PC-9 (cell line): ENCODE measurements at places on chromosomes 5 and 9. TPM values are rescaled to one million over a fixed set of nuclear protein-coding genes. Genes with fewer than 3 reads are reported as not detected.

- no peaks in the 10 kb centered on the region for H3K27me3 ChIP-seq
- no peaks in the 10 kb centered on the region for H3K36me3 ChIP-seq
- no peaks in the 10 kb centered on the region for H3K4me1 ChIP-seq
- no peak for DNase-seq
- H3K27ac ChIP-seq, result no peak overlapping the region
Observed at GRCh38 chr5:65014769-65015168, 246.0 kb downstream of the CWC27 start.

- H3K27ac ChIP-seq, result no peak overlapping the region
- no peaks in the 10 kb centered on the region for H3K36me3 ChIP-seq
- no peaks in the 10 kb centered on the region for H3K27me3 ChIP-seq
- no peak overlapping the region for H3K4me3 ChIP-seq
- no peak for DNase-seq
Observed at GRCh38 chr5:64632251-64632650, 58.1 kb upstream of the SHISAL2B start.

GRCh38 chr9:292915-293314 lies 78.2 kb downstream of the DOCK8 start:
- DNase-seq, result no peak
- H3K4me3 ChIP-seq, result no peak overlapping the region
- H3K36me3 ChIP-seq, result no peaks in the 10 kb centered on the region
- H3K4me1 ChIP-seq, result peaks cover 7% of the 10 kb centered on the region; the same call in 1 of the 2 replicates

DNA sequence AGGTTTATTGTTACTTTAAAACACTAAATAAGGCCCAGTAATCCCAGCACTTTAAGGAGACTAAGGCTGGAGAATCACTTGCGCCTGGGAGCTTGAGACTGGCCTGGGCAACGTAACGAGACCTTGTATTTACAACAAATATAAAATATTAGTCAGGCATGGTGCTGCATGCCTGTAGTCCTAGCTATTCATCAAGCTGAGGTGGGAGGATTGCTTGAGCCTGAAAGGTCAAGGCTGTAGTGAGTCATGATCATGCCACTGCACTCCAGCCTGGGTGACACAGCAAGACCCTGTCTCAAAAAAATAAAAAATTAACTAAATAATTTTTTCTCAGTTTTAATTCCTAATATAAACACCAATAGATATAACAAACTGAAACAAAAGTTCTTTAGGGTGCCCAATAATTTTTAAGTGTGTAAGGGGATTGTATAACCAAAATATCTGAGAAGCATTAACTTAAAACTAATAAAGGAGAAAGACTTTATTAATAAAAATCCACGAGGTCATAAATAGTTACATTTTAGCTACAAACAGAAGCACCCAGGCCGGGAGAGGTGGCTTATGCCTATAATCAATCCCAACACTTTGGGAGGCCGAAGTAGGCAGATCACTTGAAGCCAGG lies 32.7 kb downstream of the FAM13B start:
- no peak overlapping the region for H3K4me3 ChIP-seq
- H3K27ac ChIP-seq, result no peak overlapping the region
- peaks cover 30% of the 10 kb centered on the region for H3K36me3 ChIP-seq
- DNase-seq, result peak; percentile 15

- H3K36me3 ChIP-seq, result no peaks in the 10 kb centered on the region
- H3K4me3 ChIP-seq, result no peak overlapping the region
- H3K4me1 ChIP-seq, result no peaks in the 10 kb centered on the region
- H3K27me3 ChIP-seq, result peaks cover 82% of the 10 kb centered on the region
- no peak overlapping the region for H3K27ac ChIP-seq
Observed at GRCh38 chr5:4941957-4942830, 197.9 kb upstream of the ADAMTS16 start.

- H3K4me1 ChIP-seq, result peaks cover 18% of the 10 kb centered on the region
- no peak for DNase-seq
- H3K27ac ChIP-seq, result no peak overlapping the region
- no peaks in the 10 kb centered on the region for H3K27me3 ChIP-seq
- no peak overlapping the region for H3K4me3 ChIP-seq
- no peaks in the 10 kb centered on the region for H3K36me3 ChIP-seq
Observed at GRCh38 chr5:133403741-133404364, 208.5 kb downstream of the FSTL4 start.

TAS2R1 gene
- not detected in 2 replicates for total RNA-seq

- H3K4me1 ChIP-seq, result no peaks in the 10 kb centered on the region
- no peaks in the 10 kb centered on the region for H3K36me3 ChIP-seq
Observed at GRCh38 chr9:98365781-98366180, 110.3 kb upstream of the TBC1D2 start.

SLC34A3 gene
- total RNA-seq, result 1.4 and 2.5 TPM in 2 replicates

F2RL1 gene
- 34.5 and 34.6 TPM in 2 replicates for total RNA-seq

- H3K27ac ChIP-seq, result no peak overlapping the region
- H3K4me3 ChIP-seq, result no peak overlapping the region
- H3K36me3 ChIP-seq, result no peaks in the 10 kb centered on the region
- H3K27me3 ChIP-seq, result no peaks in the 10 kb centered on the region
Observed at GRCh38 chr5:89276566-89277305, 393.8 kb upstream of the MEF2C start.

SLC25A2 gene
- 0.33 and 0.55 TPM in 2 replicates for total RNA-seq

- no peak overlapping the region for H3K27ac ChIP-seq
- H3K27me3 ChIP-seq, result no peaks in the 10 kb centered on the region
- no peak overlapping the region for H3K4me3 ChIP-seq
- H3K36me3 ChIP-seq, result no peaks in the 10 kb centered on the region
Observed at GRCh38 chr9:3040761-3041160, 196.9 kb upstream of the PUM3 start.

ALDOB gene
- not detected in 2 replicates for total RNA-seq

ASPN gene
- total RNA-seq, result not detected in 2 replicates
